Fibroblast of pulmonary artery (primary cell): ENCODE measurements at places on chromosomes 1 and 21.
A peak's percentile ranks its signal among the peaks of the same experiment; 100 is the strongest.

DNA sequence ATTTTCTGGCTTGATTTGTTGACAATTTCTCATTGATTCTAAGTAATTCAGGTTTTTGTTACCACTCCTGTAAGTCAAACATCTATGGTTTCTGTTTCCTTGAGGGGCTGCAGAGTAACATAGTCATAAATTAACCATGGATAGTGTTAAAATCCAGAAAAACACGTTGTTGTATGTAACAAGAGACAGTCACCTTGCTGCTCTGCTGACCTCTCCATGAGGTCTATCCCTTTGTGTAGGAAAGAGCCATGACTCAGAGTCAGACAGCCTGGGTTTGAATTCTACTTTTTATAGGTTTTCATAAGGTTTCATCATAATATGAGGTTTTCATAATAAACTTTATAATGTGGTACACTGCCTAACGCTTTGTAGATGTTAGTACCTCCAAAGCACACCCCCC lies 27.6 kb upstream of the NBL1 start:
- peak; percentile 24 for DNase-seq

DNA sequence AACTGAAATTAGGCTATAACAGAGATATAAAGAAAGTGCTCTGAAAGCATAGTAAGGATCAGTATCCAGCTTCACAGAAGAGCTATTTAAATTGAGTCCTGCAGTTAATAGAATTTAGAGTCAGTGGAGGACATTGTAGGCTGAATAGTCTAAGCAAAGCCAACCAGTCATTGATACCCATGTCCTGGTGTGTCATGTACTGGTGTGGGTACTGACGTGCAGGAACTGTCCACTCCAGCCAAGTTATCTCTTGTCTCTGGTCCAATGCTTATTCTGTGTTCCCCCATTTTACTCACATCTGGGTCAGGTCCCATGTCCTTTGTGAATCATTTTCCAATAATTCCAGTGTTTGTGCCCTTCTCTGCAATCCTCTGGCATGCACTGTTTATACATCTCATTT lies 90.0 kb downstream of the MACF1 start:
- DNase-seq: peak; percentile 54

GRCh38 chr1:235102993-235103411 lies 25.6 kb downstream of the TOMM20 start:
- no peak for DNase-seq

DNA sequence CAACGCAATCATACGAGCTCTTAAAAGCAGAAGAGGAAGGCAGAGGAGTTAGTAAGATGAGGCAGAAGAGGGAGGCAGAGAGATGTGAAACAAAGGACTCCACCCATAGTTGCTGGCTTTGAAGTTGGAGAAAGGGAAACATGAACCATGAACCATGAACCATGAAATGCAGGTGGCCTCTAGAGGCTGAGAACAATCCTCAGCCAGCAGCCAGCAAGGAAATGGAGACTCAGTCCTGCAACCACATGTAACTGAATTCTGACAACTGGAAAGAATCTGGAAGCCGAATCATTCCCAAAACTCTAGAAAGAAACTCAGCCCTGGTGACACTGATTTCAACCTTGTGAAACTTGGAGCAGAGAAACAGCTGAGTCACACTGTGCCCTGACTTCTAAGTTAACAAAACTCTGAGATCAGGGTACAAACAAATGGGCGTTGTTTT lies 10.1 kb downstream of the DIPK1A start:
- peak; percentile 62 for DNase-seq

DNA sequence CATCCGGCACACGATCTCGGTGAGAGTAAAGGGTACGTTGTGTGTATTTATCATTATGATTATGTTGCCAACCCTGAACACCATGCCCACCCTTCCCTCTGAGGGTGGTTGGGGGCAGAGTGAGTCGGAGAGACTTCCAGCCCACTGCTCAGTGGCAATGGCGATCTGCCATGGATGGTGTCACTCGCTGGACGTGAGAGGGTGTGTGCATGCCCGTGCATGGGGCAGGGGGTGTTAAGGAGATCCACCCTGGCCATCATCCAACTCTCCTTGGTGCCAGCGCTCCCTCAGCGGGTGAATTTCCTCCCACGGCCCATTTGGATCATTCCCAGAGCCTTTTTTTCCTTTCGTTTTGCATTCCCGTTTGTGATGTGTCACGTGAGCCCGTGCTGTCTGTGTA lies 74.1 kb upstream of the CNTN2 start:
- no peak for DNase-seq

DNA sequence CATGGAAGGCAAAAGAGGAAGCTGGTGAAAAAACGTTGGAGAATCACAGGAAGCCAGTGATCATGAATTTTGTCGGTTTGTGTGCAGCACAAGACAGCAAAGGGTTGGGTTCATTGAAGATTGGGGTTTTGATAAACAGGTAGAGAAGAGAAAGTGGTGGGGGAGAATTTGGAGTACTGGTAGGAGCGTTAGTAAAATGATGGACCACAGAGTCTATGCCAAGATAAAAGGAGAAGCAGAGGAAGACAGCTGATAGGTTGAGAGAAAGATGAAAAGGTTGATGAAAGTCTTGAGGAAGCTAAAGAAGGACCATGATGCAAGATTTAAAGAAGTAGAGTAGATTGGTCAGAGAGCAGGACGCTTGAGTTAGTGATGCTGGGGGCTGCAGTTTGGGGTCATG lies 156.8 kb upstream of the POU3F1 start:
- no peak for DNase-seq

DNA sequence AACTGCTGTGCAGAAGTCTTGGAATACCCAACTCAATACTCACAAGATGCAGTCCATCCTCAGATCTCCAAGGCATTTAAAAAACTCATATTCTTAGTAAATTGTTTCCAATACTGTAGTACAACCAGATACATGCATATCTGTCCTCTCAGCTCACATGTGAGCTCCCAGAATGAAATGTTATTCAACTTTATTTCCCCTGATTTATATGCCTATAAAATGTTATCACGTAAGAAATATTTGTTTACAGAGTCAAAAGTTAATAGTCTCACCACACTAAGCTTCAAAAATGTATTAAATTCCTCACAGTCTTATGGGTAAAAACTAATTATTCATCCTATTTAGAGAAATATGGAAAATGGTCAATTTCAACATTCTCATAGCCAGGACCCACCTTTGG lies 56.6 kb downstream of the LTN1 start:
- no peak for DNase-seq

DNA sequence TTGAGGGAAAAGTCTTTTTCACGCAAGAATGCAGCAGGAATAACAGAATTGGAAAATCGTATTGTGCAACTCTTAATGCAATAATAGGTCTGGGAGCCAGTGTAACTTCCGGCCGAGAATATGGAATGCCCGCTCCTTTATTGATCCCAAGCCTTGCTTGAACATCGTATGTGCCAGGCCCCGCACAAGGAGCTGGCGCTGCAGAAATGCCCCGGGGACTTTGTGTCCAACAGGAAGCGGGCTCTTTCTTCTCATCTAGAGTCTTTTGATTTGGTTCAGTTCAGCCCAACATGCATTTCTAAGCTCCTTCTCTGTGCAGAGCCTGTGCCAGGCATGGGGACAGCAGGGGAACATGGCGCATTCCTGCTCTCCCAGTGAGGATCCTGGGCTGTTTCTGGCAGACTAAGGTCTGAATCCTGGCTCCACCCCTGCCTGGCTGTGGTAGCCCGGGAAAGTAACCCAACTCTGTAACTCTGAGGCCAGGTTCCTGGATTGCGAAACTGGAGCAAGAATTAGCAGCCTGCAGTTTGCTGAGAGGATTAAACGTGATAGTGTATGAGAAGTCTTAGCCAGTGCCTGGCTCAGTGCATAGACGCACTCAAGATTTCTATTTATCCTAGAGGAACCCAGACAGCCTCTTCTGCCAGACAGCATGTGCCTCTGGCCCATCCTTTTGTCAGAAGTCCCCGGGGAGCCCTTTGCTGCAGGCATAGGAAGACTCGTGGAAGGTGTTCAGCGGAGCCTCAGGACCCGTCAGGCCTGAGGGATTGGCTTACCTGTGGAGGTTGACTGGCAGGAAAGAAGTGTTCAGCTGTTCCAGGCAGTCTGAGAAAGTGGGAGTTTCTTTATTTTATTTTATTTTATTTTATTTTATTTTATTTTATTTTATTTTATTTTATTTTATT lies 987 bp upstream of the CDCP2 start:
- peak; percentile 81 for DNase-seq

DNA sequence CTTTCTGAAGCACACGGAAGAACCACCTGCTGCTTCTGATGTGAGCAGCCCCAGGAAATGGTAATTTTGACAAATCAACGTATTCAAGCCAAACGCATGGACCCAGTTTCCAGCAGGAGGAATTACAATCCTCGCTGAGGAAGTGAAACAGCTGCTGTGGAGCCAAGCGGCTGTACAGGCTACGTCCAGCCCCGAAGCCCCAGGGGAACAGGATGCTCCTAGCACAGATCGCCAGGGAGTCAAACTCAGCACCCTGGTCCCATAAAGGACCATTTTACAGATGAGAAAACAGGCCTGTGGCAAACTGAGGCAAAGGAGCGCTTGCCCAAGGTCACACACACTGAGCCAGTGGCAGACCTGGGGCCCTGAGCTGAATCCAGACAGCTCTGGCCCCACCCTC lies 108.0 kb downstream of the PTPRU start:
- DNase-seq: no peak

GRCh38 chr1:233435622-233436021 lies 108.1 kb downstream of the MAP3K21 start:
- no peak for DNase-seq

DNA sequence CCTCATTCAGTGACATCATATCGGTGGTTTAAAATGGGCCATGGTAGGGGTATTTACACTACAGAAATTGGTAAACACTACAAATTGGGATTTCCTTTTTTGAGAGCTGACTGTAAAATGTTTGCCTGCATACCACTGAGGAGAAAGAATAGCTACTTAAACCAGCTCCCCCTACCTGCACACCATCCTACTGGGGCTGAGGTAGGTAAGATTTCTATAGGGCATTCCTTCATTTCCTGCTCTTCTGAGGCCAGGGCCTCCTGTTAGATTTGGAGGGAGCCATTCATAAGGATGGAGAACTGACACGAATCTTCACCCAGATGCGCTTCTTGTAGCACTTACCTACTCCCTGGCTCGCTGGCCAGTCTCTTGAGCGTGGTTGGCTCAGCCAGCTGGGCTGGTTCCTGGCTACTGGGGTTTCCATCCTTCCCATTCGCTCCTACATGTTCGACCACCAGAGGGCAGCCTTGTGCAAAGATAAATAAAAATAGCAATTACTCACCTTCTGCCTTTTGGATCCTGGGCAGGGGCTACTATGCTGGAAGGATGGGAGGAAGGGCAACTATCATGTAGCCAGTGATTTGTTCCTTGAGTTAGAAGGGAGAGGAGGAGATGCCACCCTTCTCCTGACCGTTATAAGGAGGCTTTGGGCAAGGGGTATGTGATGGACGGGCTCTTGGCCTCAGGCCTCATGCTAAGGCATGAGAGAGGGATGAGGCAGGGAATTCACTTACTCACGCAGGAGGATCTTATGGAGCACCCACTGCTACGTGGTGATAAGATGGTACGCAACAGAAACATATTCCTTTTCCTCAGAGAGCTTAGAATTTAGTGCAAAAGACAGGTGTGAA lies 10.7 kb downstream of the OPTC start:
- peak; percentile 86 for DNase-seq

- no peak for DNase-seq
Measured at GRCh38 chr1:25544243-25544764, 898 bp downstream of the LDLRAP1 start.

GRCh38 chr21:42574234-42575027 lies 60.8 kb downstream of the SLC37A1 start:
- peak; percentile 35 for DNase-seq

DNA sequence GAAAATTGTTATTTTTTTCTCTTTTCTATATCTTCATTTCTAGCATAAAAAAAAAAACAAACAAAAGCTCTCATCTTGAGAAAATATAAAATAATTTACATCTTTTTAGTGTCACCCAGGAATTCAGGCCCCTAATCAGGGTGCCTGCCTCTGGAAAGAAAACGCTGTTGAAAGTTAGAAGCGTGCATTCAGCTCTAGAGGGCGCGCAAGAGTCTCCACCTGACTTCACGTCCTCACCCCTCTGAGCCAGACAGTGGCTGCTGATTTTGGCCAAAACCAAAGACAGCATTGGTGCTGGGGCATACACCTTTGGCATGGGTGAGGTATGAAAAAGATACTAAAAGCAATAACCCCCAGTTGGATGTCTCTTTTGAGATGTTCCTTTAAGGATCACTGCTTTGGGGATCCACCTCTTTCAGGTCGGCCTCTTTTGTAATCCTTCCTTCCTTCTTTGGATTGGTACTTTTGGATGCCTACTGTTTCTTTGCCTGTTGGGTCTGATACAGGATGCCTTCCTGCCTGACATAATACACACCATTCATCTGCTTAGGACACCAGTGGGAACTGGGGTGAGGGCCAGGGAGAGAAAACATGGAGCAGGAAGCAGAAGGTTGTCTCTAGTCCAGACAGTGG lies 77.6 kb upstream of the CHRM3 start:
- no peak for DNase-seq

DNA sequence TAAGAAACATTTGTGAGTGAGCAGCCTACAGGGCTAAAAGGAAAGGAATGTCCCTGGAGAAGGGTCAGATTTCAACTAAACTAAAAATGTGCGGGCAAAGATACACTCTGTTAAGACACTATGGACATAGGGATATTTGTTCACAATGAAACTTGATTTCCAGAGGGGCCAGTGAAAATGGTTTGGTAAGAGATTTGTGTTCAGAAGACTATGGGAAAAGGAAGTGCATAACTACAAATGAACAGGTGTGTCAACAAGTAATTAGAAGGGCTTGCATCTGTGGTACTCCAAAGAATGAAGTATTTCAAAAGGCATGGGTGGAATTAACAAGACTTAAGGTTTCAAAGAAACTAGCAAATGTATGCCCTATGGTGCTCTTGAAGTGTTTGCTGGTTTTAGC lies 60.4 kb downstream of the NME7 start:
- no peak for DNase-seq

- no peak for DNase-seq
Measured at GRCh38 chr1:45097944-45098343, 85.9 kb downstream of the UROD start.

DNA sequence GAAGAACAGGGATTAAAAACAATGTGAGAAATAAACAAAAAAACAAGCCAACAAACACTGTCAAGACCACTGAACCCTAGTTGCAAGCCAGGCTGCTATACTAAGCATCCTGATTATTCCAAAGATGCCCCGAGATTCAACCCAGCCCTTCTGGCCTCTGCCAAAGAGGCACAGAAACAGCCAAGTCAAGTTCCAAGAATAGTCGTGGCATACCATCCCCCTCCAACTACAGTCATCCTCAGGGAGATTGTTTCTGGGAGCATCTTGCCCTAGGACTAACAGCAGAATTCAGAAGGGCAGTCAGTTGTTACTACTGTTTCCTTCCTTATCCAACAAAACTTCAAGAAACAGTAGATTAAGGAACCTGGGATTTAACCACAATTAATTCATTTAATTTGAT lies 52.3 kb downstream of the ABL2 start:
- DNase-seq: peak; percentile 29

GRCh38 chr21:46172863-46173528 lies 11.3 kb downstream of the SPATC1L start:
- DNase-seq: no peak
